ENCODE measurements at places on chromosomes 13 and 19. TPM values are rescaled to one million over a fixed set of nuclear protein-coding genes. Genes with fewer than 3 reads are reported as not detected.
A peak's percentile ranks its signal among the peaks of the same experiment; 100 is the strongest.

DNA sequence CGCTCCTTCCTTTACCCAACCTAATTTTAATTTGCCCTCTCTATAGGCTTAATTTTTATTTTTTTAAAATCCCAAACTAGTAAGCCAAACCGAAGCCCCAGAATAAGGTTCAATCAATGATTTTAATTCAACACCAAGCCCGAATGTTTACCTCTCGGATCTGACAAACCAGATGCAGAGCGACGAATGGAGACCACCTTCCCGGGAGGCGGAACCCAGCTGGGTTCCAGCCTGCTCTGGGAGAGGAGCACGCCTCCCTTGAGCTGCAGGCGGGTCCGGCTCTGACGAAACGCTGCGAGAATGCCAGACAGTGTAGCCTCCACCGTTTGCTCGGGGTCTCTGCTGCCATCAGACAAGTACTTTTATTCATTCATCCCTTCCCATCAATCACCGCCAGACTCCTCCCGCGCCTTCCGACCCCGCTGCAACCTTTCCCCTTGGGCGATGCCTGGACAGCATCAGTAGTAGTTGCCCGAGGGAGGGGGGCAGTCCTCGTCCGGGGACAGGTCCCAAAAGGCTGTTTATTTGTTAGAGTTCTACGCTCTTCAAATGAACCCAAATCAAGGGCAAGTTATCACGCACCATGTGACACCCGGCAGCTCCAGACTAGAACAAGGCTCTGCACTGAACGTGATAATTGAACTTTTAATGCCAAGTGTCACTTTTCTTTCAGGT is 752 bp upstream of the EDNRB start:
- peak; percentile 16 for DNase-seq

DNA sequence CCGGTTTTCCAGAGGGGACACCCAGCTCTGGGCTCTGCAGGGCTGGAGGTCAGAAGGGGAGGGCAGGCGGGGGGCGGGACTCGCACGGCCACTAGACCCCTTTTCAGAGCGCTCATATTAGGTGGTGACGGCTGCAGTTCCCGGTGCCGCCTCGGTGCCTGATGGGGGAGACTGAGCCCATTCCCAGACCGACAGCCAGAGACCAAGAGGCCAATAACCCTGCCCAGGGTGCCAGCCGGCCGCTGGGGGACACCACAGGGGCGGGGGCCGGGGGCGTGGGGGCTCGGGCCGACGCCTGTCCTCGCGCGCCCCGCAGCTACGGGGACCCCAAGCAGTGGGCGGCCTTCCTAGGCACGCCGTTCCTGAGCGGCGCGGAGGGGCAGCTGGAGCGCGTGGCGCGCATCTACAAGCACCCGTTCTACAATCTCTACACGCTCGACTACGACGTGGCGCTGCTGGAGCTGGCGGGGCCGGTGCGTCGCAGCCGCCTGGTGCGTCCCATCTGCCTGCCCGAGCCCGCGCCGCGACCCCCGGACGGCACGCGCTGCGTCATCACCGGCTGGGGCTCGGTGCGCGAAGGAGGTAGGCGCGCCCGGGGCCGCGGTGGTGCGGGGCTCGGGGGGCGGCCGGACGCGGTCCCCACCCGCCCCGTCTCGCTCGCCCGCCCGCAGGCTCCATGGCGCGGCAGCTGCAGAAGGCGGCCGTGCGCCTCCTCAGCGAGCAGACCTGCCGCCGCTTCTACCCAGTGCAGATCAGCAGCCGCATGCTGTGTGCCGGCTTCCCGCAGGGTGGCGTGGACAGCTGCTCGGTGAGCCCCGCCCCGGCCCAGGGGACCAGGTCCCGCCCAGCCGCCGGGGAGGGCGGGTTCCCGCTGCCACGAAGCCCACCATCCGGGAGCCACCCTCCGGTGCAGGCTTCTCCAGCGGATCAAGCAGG is 2.4 kb downstream of the TIMM13 start:
- peak; percentile 67 for DNase-seq

DNA sequence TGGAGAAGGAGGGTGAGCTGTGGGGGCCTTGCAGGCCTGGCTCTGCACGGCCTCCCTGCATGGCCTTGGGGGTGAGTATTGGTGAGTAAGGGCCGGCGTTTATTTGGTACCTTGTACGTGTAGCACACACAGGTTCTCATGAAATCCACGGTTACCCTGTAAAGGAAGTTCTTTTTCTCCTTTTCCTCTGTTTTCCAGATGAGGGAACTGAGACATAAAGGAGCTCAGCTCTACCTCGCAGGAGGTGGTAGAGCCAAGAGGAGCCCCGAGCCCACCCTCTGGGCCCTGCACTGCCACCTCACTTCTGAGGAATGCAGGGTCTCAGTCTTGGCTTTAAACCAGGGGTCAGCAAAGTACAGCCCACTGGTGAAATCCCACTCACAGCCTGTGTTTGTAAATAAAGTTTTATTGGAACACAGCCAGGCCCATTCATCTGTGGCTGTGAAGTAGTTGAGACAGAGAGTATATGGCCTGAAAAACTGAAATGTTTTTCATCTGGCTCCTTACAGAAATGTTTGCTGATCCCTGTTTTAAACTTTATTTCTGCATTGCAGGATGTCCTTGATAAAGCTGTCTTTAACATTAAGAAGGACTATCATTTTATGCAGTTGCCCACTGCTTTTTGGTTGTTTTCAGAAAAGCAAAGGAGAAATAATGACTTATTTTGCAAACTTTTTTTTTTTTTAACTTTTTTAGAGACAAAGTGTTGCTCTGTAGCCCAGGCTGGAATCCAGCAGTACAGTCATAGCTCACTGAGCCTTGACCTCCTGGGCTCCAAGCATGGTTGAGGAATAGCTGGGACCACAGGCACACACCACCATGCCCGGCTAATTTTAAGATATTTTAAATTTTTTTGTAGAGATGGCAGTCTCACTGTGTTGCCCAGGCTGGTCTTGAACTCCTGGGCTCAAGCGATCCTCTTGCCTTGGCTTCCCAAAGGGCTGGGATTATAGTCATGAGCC is 6.4 kb downstream of the EPN1 start:
- peak; percentile 21 for DNase-seq

SHC2 gene
- total RNA-seq, result 3.3 TPM

NCAN gene
- not detected for total RNA-seq

CCDC106 gene
- total RNA-seq, result 16.0 TPM
